ENCODE measurements at places on chromosomes 5 and 9.

- DNase-seq, result no peak
Observed at GRCh38 chr5:77294185-77294584, 83.7 kb downstream of the PDE8B start.

- no peak for DNase-seq
Observed at GRCh38 chr9:131289301-131290035, at the start of gene PLPP7. Gene PLPP7 (plus strand): TSS chr9:131289723. CDS start chr9:131289998, 275 bp downstream.

GRCh38 chr5:130243641-130244040, 339.4 kb downstream of the CHSY3 start:
- DNase-seq, result no peak

DNA sequence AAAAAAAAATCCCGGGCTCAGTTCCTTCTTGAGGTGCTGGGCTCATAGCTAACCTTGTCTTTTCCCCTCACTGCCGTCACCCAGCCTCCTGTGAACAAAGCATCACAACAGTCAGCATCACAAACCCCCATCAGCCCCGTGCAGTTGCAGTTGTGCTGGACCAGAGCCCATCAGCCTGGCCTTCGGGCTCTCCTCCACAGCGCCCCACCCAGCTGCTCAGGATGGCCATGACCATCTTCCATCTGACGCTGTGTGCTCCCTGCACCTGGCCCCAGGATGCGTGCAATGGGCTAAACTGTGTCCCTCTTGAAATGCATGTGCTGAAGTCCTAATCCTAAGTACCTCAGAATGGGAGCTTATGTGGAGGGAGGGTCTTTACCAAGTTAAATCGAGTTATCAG, 48.1 kb downstream of the NSUN2 start:
- no peak for DNase-seq

DNA sequence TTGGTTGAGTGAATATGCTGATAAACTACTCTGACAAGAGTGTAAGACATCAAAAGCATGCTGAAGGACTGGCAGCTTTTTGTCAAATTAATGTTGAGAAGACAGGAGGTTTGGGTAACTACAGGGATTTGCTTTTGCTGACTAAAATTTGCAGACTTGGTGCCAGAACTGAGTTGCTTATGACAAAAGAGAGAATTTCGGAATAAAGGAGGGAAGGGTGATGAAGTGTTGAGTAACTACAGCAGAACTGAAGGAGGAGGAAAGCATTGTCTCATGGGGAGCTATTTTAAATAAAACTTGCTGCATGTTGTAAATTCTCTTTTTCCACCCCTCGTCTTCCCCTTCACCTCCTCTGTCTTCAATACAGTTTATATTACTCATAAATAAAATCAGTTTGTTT, 296.1 kb downstream of the YTHDC2 start:
- no peak for DNase-seq

DNA sequence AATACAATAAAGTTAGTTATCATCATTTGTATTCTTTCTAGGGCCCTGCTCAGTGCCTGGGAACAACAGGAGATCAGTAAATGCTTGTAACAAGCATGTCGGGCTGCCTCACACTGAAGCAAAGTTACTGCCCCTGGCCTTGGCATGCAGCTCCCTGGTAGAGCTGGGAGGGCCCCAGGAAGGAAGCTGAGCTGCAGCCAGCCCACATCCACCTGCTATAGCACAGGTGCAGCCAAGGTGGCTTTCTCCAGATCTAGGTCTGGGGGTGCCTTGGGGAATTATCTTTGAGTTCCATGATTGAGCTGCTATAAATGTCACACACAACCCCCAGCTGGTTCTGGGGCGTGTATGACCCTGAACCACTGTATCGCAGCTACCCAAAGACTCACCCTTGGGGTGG, 293.4 kb upstream of the MSX2 start:
- DNase-seq, result no peak

- peak; percentile 75 for DNase-seq
Observed at GRCh38 chr9:92963831-92964606, 16.7 kb downstream of the FGD3 start.

GRCh38 chr5:40001796-40002195, 577.0 kb upstream of the DAB2 start:
- DNase-seq, result no peak

DNA sequence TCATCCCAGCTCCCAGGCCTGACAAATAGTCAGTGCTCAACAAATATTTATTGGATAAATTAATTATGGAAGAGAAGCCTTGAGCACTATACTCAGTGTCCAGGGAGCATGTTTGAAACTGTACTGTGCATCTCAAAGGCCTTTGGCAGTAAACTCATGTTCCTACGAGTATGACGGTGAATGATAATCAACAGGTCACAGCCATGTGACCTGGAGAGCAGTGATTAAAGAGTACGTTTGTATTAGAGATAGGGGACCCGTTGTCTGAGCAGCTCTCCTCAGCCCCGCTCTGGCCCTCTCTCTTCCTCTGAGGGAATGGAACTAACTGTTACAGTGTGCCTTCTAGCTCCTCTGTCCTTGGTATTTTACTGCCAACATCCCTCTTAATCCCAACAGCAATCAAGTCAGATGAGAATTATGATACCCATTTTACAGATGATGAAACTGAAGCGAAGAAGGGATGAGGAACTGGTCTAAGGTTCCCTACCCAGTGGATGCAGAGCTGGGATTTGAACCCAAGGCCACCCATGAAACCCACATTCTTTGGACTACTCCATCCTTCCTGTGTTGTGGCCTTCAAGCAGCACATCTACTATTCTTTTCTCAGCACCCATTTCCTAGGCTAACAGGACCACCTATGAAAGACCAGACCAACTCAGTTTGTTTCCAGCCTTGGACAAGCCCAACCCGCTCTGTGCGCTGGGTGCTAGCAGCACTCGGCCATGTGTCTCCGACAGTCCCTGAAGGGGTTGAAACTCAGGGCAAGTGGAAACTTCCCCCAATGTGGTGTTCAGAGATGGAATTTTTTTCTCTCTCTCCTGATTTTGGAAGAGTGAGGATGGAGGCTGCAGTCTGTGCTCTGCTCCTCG, 34.9 kb downstream of the SPRY4 start:
- no peak for DNase-seq

DNA sequence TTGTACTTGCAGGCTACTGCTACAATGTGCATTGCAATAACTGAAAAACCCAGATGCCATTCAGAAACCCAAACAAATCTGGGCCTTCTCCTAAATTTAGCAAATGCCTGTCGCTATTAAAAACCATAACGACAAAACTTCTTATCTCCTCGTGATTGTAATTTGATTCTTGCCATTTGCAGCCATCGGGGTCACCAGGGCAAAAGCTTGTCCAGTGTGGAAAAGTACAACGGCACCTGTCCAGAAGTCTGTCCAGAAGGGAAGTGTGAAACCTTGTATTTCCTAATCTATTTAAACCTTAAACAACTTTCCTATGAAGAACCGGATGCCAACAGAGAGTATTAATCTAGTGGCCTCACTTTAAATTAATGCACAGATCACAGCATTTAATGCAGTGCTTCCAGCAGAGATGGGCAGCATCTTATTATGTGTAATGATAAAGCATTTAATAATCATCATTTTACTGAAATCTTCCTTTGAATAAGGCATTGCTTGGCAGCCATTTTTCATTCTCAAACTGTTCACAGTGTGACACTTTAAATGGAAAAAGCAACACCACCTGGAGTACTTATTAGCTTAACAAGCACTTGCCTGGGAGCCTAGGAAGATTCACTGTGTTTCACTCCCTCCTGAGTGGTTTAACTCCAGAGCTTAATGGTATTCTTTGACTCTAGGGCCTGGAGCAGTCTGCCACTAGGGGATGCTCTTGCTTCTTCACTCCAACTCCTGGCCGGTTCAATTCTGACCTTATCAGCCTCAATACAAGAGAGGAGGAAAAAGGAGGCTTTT, 4.9 kb upstream of the C7 start:
- peak; percentile 13 for DNase-seq

All from CD4-positive, alpha-beta T cell treated with Interleukin-15 for 4 hours (primary cell).